ENCODE measurements at places on chromosomes 6 and 20.
A peak's percentile ranks its signal among the peaks of the same experiment; 100 is the strongest.

- no peak for DNase-seq
Measured at GRCh38 chr6:19440531-19440930, 396.6 kb upstream of the ID4 start.

GRCh38 chr6:166073082-166073481, 94.6 kb downstream of the TBXT start:
- DNase-seq = no peak

- no peak for DNase-seq
Measured at GRCh38 chr6:143260857-143261256, 189.6 kb downstream of the ADAT2 start.

GRCh38 chr20:440636-441035, 21.7 kb downstream of the TBC1D20 start:
- DNase-seq = no peak

GRCh38 chr20:32534661-32535240, 50.4 kb downstream of the NOL4L start:
- DNase-seq = peak; percentile 59

GRCh38 chr6:143734641-143735063, 56.9 kb downstream of the PHACTR2 start:
- DNase-seq = no peak

DNA sequence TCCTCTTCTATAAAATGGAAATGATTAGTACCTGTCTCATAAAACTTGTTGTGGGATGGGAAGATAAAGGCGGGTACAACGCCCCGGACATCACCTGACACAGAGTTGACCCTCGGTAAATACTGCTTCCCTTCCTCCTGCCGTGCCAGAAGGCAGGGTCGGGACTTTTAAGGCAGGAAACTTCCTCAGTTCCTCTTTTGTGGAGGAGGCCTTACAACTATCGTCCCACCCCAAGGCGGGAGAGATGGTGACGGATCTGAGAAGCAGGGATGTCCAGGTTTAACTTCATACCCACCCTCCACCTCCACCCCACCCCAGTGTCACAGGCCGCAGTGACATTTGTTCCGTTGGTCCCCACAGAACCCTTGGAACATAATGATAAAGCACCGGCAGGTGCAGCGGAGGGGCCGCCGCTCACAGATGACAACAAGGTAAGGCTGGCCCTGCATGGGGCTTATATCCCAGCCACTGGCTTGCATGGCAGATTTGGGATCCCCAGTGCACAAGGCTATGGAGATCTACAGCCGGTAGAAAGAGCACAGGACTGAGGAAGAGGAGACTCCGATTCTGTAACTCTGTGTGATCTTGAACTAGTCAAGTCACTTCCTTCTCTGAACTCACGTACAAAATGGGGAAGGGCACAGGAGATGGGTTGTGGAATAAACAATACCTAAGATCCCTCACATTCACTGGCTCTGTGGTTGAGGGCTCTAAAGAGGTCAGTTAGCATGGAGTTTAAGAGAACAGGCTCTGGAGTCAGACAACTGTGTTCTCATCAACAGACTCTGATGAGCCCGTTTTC, 764 bp downstream of the DNTTIP1 start:
- DNase-seq = peak; percentile 21

DNA sequence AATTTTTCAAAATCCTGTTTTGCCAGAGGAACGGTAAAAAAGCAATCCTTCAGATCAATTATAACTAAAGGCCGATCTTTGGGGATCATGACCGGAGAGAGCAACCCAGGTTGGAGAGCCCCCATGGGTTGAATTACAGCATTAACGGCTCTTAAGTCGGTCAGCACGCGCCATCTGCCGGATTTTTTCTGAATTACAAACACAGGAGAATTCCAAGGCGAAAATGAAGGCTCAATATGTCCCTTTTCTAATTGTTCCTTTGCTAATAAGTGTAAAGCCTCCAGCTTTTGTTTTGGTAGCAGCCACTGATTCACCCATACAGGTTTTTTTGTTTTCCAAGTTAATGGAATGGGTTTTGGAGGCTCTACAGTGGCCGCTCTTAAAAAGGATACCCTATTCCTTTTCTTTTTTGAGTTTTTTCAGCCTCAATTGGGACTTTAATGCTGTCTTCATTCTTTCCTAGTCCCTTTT, 16.9 kb upstream of the PTCRA start:
- peak; percentile 81 for DNase-seq

DNA sequence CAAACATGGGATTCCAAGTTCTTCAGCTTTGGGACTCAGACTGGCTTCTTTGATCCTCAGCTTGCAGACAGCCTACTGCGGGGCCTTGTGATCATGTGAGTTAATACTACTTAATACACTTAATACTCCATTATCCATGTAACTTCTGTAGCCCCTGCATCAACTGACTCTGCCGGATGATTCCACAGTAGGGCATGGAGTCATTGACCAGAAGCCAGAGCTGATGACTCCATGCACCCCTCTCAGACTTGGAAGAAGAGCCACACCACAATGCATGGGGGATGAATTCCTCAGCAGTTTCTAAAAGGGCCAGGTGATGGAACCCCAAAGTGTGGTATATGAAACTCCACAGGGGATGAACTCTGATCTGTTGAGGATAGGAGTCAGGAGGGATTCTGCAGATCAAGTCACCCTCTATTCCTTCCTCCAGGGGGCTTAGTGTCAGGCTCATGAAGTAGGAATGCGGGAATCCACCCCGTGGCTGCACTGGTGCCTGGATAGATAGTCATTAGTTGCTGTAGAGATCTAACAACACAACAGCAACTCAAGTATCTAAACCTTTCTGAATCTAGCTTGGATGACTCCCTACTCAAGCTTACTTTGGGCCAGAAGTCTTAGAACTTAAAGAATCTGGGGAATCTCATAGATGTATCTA, 70.2 kb downstream of the GPR6 start:
- DNase-seq = no peak

- no peak for DNase-seq
Measured at GRCh38 chr20:23091721-23092383, 5.7 kb upstream of the CD93 start.

GRCh38 chr6:1983850-1984249, 261.6 kb downstream of the GMDS start:
- no peak for DNase-seq

- no peak for DNase-seq
Measured at GRCh38 chr6:132361101-132361500, 40.2 kb downstream of the MOXD1 start.

DNA sequence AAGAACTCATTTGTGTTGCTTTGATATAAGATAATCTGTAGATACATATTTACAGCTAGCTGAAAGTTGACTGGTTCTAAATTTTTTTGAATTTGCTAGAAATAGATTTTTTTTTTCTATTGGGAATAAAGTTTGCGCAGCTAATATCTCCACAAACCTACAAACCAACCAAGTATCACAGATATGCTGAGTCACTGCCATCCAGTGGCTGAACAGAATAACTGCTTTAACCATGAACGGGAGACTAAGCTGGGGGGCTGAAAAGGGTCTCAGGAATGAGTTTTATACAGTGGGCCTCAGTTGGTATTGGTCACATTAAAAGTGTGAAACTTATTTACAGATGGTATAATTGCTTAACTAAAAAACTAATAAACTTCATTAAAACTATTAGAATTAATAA, 326.7 kb upstream of the CNR1 start:
- DNase-seq = no peak

GRCh38 chr6:100343316-100344077, 121.2 kb downstream of the SIM1 start:
- no peak for DNase-seq

DNA sequence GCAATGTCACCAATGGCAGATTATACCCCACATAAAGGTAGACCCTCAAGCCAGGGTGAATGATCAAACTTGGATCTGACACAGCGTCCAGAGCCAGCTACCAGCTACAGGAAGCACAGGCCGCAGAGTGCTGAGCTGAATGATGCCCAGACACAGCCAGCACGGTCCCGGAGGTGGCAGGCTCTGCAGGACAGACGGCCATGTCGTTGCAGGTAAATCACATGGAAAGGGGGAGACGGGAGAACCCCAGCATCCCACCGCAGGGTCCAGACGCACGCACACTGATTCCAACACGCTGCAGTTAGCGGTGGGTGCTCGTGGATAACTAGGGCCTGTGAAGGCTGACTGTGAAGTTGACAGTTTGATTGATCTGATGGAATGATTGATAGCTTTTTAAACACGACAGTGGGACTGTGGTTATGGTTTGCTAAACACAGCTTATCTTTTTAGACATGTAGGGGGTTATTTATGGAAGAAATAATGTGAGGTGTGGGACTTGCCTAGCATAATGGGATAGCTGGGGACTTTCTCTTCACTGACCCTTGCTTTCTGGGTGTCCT, 228.5 kb downstream of the ERMARD start:
- DNase-seq = no peak

GRCh38 chr20:47306755-47307370, 49.6 kb downstream of the ZMYND8 start:
- DNase-seq = no peak

DNA sequence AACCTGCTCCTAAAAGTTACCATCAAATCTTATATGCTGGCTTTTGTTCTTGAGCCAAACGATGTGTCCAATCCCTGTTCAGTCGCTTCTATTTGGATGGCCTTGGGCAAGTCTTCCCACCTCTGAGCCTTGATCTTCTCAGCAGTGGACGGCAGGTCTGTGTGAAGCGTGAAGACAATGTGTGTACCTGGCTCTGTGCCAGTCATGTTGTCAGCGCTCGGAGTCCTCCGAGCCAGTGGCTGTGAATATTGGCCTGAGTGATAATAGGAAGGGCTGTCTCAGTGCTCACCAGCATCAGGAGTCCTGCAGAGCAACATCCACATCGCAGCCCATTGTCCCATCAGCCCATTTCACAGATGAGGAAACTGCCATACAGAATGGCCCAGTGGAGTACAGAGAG, 219.0 kb downstream of the CDC5L start:
- no peak for DNase-seq

DNA sequence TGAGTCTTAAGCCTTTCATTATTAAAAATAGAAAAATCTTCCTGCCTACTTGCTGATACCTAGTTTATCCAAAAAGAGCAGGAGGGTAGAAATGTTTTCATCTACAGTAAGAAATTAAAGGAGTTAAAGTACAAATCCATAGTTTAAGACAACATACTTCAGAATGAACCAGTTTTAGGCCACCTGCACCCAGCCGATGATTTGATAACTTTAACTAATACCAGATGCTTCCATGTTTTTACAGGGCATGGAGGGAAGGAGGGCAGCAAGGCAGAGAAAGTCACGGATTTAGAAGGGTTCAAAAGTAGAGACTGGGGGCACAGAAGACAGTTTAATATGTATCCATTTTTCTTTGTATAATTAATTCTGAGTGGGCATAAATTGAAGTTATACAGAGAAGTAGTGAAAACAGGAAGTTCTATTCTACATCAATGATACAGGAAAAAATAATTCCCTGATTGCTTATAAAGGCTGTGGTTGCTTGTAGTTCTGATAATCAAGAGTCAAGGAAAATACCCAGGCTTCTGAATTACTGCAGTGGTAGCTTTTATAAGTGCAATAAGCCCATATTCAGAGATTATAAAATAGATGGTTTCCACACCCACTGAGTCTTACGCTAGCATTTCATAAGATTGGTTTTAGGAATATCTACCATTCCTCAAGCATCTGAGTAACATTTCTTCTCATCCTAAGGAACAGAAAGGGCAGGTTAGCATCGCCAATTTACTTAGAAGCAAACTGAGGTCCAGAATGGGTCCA, 72.0 kb downstream of the GMDS start:
- no peak for DNase-seq

- no peak for DNase-seq
Measured at GRCh38 chr6:1099264-1099663, 212.6 kb upstream of the FOXQ1 start.

GRCh38 chr6:130162421-130162820, 60.3 kb downstream of the SAMD3 start:
- DNase-seq = no peak

DNA sequence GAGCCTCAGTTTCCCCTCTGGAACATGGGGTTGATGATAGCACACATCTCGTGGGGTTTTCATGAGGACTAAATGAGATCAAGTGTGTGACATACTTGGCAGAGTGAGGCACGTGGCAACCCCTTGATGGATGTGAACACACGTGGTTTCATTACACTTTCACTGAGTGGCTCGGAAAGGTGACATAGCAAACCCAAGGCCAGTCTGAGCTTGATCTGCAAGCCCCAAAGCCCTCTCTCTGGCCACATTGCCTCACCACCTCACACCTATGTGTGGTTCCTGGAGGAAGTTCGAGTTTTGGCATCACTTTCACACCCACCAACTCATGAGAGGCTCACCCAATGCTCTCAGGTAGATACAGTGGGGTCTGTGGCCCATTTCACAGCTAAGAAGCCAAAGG, 60.0 kb downstream of the CPNE5 start:
- DNase-seq = no peak

DNA sequence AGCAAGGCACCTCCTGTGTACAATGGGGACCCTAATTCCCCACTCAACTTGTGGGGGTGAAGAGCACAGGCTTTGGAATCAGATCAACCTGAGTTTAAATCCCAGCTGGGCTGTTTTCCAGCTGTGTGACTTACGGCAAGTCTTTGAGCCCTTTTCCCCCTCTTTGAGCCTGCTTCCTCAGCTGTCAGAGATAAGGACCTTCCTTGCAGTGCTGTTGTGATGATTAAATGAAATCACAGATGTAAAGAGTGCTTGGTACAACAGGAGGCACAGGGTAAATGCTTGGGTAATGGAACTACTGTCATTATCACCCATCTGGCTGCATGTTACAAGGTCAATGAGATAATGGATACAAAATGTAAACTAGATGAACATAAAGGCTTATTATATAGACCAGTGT, 3.2 kb downstream of the SNX21 start:
- no peak for DNase-seq

GRCh38 chr6:170433163-170434116, 119.7 kb downstream of the PSMB1 start:
- DNase-seq = no peak

DNA sequence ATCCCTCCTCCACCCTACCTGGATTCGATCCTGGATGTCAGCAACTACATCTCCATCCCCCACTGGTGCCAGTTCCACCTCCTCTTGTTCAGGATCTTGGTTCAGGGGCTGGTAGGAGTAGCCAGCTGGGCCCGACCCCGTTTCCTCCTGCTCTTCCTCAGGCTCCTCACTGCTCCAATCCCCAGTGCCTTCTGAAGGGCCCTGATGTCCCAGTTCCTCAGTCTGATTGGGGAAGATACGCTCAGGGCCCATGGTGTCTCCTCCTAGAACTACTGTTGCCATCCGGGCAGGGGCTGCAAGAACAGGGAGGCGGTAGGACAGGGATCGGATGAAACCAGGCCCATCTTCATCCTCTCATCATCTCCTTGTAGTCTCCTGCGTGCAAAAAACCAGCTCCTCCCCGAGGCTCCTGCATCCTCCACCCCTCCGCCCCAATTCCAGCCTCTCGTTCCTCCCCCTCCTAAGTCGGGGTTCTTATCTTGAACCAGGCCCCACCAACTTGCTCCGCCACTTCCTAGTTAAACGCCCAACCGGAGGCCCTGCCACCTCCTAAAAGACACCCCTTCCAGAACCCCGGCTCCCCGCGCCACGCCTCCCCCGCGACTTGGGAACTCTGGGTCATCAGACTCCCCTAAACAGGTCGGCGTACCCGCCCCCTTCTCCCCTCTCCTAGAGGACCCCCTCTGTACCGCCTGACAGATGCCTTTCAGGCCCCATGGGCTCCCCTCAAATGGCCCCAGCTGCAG, 476 bp downstream of the MEA1 start:
- no peak for DNase-seq

GRCh38 chr6:122007339-122007738, 392.1 kb upstream of the HSF2 start:
- no peak for DNase-seq
